Stimulated activated naive CD4-positive, alpha-beta T cell treated with Interleukin-2 at 50 U/mL for 16 hours (primary cell): ENCODE measurements at places on chromosomes 16 and 17.

DNA sequence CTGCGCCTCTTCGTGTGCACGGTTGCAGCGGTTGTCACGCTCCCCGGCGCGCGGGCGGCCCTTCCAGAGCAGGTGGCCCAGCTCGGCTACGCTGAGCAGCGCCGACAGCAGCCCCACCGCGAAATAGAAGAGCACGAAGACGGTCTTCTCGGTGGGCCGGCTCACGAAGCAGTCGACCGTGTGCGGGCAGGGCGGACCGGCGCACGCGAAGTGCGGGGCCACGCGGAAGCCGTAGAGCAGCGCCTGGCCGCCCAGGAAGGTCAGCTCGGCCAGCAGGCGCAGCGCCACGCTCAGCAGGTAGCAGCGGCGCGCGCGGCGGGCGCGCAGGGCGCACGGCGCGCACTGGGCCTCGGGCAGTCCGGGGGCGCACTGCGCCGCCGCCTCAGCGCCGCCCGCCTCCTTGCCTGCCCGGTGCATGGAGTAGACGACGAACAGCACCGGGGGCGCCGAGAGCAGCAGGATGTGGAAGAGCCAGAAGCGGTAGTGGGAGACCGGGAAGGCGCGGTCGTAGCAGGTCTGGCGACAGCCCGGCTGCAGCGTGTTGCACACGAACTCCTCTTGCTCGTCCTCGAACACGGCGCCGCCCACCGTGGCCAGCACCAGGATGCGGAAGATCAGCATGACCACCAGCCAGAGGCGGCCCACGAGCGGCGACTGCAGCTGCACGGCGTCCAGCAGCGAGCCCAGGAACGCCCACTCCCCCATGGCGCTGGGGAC, 1.3 kb downstream of the GJD3 start:
- no peak for DNase-seq

- no peak for DNase-seq
Measured at GRCh38 chr16:84339311-84339710, 29.0 kb upstream of the ATP2C2 start.

DNA sequence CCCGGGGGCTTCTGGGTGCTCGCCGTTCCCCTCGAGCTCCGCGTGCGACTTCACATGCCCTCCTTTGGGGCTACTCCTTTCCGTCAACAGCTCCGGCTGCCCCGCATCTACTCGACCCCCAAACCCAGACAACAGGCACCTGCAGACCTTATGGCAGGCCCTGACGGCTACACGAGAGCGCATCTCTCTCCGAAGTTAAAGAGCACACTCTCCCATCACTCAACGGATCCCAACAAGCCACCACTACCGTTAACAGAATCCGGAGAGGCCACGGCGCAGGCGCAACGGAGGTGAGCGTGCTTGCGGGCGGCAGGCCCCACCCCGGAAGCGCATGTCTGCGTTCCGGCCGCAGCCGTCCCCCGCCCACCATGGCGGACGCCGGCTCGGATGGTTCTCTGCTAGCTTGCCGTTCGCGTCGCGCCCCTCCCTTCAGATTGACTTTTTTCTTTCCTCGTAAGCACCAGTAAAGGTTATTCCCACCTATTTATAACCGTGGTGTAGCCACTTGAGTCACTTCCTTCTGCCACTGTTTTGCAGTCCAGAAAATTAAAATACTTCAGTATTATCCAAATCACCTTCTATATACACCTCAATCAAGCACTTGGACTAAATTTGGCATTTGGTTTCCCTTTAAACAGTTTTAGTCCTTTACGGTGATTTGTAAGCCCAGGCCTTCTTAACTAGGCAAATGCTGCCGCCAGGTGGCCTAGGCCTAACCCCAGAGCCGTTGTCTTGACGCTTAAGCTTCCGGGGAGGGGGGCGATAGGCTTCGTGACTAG, at the start of gene POLG2:
Gene POLG2 (minus strand): TSS at position 269 of the 779 bp plus-strand sequence. CDS start 86 bp downstream, at position 183.
- DNase-seq, result peak; percentile 94

- peak; percentile 56 for DNase-seq
Measured at GRCh38 chr17:42287305-42287976, 857 bp upstream of the STAT5A start.

DNA sequence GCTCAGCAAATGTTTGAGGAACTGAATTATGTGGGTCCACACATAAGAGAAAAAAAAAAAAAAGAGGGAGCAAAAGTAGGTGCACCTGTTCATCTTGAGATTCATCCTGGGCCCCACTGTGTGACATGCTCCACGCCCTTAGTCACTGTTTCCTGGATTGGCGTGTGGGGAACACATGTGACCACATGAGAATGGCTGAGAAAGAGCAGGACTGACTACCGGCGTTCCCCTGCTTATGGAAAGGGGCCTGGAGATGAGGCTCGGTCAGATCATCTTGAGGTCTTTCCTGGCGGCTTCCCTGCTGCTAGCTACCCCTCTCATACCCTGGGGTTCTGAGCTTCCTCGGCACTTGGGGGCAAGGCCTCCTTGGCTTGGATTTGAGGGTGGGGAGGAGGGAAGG, 3.9 kb downstream of the DEXI start:
- peak; percentile 14 for DNase-seq

DNA sequence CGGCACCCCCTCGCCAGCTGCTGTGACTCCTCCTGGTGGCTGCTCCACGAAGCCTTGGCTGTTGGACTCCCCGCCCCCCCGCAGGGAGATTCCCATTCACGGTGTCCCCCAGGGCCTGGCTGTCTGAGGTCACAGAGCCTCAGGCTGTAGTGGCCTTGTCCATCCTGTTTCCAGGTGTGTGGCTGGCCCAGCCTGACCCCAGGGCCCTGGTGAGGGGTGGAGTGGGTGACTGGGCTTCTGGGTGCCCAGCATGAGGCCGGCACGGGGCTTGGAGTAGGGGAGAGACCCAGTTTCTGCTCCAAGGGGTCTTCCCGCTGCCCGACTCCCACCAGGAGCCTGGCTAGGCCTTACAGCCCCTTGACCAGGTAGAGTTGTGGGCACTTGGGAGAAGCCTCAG, 10.4 kb downstream of the PRSS27 start:
- no peak for DNase-seq

GRCh38 chr16:84999200-84999599, 12.1 kb downstream of the ZDHHC7 start:
- no peak for DNase-seq

DNA sequence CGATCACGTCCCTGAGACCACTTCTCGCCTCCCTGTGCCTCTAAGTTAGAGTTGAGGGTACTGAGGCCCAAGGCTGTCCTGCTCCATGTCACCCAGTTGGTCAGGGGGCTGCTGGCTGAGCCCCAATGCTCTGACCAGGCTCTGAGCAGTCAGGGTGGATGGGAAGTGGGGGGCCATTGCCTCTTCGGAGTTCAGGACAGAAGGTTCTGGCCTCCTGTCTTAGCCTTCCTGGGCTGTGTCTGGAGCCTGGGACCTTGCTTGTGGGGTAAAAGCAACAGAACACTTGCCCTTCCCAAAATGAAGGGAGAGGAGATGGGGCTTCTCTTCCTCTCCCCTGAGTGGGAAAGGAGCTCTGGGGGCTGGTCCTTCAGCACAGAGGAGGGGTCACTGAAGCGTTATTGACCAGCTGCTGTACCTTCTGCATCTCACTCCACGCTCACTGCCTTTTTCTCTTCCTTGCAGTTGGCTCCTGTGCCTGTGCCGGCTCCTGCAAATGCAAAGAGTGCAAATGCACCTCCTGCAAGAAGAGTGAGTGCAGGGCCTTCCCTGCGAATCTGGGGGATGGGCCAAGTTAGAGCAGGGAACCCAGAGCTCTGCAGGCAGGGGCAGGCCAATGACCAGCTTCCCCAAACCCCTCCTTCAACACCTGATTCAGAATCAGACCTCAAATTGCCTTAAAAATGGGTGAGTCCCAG, 580 bp downstream of the MT1X start:
- no peak for DNase-seq

DNA sequence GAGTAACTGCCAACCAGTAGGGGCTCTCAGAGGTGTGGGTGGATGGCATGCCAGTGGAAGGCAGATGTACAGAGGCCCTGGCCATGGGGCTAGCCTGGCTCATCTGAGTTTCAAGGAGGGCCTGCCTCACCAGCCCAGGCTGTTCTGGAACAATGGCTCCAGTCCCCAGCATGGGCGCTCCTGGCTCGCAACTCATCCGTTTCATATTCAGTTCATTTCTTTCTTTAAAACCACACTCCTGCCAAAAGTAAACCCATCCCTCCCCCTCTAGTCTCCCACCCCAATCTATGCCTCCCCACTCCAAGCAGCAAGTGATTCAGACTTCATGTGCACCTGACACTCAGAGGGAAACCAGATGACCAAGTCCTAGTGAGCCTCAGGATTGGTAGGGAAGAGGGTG, 2.4 kb downstream of the CCL13 start:
- DNase-seq, result no peak

- no peak for DNase-seq
Measured at GRCh38 chr17:10549096-10549842, at the start of gene MYH2. MYH2 (minus strand) TSS chr17:10549658; CDS start chr17:10547920, 1,738 bp downstream.

- no peak for DNase-seq
Measured at GRCh38 chr16:17963185-17963836, 373.2 kb downstream of the NPIPA8 start.

- DNase-seq, result no peak
Measured at GRCh38 chr16:52578829-52579498, 32.0 kb upstream of the TOX3 start.

GRCh38 chr16:67260426-67261063, 11.8 kb downstream of the SLC9A5 start:
- DNase-seq, result peak; percentile 8

DNA sequence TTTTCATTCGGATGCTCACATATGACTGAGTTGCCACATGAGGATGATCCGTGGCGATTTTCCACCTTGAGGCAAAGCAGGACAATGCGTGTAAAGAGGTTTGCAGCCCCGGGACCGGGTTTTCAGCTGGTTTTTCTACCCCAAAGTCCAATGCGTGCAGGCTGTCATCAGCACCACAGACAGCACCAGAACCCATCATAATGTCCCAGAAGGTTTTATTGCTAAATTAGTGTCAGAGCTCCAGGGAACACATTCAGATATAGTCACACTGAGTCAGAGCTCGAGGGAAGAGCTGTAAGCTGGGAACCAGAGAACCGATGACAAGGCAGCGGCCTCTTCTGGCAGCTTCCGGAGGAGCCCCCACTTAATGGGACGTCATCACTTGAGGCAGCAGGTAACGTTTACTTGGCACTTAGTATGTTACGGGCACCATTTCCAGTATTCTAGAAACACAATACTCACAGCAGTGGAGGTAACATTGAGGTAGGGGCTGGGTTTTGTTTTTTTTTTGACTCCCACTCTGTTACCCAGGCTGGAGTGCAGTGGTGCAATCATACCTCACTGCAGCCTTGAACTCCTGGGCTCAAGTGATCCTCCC, 8.9 kb upstream of the NAGPA start:
- DNase-seq, result no peak

DNA sequence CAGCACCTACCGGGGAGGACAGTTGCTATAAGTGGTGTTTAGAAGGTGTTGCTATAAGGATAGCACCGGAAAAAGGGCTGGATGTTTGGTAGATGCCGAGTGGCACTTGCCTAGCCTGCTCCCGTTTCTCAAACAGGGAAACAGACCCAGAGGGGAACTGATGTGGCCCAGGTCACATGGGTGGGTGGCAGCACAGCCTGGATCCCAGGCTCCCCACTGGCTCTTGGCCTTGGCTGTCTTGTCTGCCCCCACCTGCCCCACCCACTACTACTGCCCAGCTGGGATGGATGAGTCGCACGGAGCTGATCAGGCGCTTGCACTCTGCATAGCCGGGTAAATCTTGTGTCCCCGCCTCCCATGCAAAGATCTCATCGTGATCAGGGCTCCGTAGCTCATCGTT, 7.2 kb downstream of the SMTNL2 start:
- DNase-seq, result no peak

- no peak for DNase-seq
Measured at GRCh38 chr16:4009177-4009576, 107.1 kb downstream of the ADCY9 start.

DNA sequence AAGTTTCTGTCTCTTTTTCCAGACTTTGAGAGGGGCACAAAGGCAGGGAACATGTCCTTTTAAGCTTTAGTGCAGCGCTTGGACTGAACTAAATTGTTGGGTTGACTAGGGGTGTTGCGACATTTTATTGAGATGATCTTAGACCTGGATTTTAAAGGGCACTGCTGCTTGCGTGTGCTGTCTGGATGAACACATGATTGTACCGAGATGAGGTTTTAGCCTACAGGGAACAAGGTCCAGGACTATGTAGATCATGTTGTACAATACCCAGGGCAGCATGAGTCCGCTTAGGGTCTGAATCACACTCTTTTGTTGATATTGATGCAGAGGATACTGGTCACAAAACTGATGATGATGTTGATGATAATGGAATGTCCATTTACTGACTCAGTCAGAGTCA, 5.2 kb upstream of the RGS9 start:
- DNase-seq, result no peak

DNA sequence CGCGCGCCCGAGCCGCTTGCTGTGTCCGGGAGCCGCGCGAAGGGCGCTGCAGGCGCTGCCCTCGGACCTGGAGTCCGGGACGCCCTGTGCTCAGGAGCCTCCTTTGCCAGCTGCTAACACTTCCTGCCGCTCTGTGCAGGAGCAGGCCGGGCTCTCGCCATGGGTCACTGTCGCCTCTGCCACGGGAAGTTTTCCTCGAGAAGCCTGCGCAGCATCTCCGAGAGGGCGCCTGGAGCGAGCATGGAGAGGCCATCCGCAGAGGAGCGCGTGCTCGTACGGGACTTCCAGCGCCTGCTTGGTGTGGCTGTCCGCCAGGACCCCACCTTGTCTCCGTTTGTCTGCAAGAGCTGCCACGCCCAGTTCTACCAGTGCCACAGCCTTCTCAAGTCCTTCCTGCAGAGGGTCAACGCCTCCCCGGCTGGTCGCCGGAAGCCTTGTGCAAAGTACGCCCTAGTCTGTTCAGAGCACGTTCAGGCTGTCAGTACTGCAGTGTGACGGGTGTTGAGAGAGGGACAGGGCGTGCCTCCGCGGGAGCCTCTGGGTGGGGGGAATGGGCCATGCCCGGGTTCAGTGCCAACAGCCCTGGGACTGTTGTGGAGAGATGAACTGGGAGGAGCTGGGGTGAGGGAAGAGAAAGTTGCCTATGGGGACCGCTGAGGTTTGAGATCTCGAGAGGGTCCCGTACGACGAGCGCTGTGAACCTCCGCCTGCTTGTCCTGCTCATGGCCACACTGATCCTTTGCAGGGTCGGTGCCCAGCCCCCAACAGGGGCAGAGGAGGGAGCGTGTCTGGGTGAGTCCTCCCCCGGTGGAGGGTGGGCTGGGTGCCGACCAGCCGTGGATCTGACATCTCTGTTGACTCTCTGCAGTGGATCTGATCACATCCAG, 1.3 kb downstream of the ZNF276 start:
- DNase-seq, result peak; percentile 63

DNA sequence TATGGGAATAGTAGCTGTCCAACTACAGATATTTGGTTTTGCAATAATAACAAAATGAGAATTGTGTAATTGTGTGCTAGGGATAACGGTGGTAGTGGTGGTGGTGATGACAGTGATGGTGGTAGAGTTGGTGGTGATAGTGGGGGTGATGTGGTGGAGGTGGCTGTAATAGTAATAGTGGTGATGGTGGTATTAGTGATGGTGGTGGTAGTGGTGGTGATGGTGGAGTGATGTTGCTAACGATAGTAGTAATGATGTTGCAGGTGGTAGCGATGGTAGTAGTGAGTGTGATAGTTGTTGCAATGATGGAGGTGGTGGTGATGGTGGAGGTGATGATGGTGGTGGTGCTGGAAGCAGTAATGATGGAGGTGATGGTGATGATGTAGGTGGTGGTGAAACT, 94.4 kb downstream of the HS3ST3B1 start:
- DNase-seq, result no peak
